ENCODE measurements at places on chromosomes 11 and 22.

GRCh38 chr11:31690041-31690440, 121.1 kb downstream of the PAX6 start:
- no peak for DNase-seq

- DNase-seq = peak; percentile 11
Observed at GRCh38 chr22:32801537-32802236, at the start of gene TIMP3. Gene TIMP3, plus strand, starts transcription at chr22:32801705. Its CDS starts 297 bp downstream, at chr22:32802002.

DNA sequence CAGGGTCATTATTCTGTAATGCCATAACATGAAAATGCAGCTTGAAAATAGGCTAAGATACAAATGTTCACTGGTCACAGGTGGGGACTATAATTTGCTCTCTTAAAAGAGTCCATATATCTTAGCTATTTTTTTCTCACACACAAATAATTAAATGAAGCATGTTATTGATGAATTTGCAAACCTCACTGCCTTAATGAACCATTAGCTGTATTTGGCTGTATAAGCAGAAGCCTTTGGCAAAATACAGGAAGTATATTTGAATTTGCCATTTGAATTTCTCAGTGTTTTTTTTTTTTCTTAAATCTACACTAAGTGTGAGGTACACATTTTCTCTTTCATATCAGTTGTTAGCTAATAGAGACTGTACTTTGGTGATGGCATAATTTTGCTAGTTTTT, 38.7 kb downstream of the DDI1 start:
- no peak for DNase-seq

DNA sequence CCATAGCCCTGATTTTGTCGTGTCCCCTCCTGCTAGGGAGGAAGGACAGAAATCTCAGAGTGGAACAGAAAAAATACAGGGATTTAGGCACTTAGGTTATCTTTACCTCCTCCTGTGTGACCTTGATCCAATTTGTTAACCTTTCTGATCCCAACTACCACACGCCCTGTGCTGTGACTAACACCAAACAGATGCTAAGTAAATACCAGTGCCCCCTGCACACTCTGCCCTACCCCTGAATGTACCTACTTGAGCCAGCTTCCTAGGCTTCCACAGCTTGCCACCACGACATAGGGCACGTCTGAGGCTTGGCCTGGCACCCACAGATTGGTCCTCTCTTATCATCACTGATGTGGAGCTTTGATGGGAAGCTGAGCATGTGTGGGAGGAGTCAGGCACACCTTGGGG, 9.2 kb downstream of the MYO18B start:
- peak; percentile 40 for DNase-seq

GRCh38 chr11:94832604-94833235, 64.6 kb downstream of the AMOTL1 start:
- no peak for DNase-seq

DNA sequence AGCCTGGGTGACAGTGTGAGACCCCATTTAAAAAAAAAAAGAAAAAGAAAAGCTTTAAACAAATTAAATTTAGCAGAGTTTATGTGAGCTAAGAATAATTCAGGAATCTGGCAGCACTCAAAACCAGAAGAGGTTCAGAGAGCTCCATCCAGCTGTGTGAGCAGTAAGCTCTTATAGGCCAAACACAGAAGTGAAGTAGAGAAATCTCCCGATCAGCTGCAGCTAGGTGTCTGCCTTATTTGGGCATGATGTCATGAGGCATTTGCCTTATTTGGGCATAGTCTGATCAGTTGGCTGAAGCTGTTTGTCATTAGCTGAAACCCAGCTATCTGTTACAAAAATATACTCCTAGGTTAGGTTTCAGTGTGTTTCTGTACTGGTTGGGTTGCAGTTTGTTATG, 8.2 kb downstream of the MS4A15 start:
- DNase-seq = no peak

DNA sequence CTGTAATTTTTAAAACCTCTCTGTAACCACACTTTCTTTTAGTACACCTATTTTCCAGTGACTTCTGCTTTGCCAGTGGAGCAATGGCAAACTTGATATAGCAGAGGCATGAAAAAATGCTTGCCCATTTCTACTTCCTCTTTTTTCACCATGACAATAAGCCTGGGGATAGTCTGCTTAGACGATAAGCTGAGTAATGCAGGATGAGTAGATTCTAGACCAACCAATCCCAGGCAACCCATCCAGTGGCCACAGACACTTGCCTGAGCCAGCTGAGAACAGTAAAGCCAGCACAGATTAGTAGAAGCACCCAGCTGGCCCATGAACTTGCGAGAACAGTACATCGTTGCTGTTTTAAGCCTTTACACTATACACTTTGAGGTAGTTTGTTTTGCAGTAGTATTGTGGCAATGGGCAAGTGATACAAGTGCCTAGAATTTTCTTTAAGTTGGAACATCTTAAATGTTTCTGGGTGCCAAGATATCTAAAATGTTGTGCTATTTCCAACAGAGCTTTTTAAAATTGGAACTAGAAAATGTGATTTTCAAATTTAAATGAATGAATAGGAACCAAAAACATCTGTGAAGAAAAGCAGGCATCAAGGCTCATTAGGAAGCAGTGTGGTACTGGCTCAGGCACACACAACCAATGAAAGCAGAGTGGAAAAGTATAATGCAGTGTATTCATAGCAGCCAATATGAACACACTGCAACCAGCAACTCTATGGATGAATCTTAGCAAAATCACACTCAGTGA, 37.7 kb downstream of the DDI1 start:
- no peak for DNase-seq

All from activated CD4-positive, alpha-beta T cell treated with anti-CD3 and anti-CD28 coated beads, Interleukin-10, Interleukin-2, amounts not matched to agents 100 ng/mL and 50 ng/mL, durations not matched to agents 16 hours and 8 hours (primary cell).